ENCODE measurements at places on chromosomes 3 and 15. TPM values are rescaled to one million over a fixed set of nuclear protein-coding genes. Genes with fewer than 3 reads are reported as not detected.

The GP9 gene
- total RNA-seq: not detected

GRCh38 chr3:168459226-168459784 is 363.6 kb upstream of the GOLIM4 start:
- no peaks in the 10 kb centered on the region for H3K4me1 ChIP-seq
- no peak for DNase-seq
- H3K4me3 ChIP-seq: no peak overlapping the region
- H3K27me3 ChIP-seq: no peaks in the 10 kb centered on the region

The GP5 gene
- 0.42 TPM for total RNA-seq

DNA sequence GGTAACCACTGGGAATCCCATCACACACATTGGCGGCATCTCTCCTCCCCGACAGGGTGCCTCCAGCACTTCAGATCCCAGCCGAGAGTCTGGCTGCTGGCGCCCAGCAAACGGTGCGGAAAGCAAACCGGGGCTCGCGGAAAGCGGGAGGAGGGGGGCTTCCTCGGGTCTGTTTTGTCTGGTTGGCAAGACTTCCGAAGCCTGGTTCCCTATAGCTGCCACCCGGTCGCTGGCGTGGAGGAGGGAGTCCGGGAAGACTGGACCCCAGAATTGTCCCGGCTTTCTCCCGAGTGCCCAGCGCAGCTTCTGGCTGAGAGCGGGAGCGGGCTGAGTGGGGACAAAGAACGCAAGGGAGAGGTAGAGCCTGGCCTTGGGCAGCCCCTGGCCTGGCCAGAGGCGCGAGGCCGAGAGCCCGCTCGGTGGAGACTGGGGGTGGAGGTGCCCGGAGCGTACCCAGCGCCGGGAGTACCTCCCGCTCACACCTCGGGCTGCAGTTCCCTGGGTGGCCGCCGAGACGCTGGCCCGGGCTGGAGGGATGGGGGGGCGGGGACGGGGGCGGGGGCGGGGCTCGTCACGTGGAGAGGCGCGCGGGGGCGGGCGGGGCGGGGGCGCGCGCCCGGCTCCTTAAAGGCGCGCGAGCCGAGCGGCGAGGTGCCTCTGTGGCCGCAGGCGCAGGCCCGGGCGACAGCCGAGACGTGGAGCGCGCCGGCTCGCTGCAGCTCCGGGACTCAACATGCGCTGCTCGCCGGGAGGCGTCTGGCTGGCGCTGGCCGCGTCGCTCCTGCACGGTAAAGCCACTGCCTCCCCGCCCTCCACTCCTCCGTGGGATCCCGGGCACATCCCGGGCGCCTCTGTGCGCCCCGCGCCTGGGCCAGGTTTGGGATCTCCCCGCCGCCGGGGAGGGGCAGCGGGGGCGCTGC is at the start of gene CHRNA7:
TSS of gene CHRNA7 (plus strand) at position 654 of the 920 bp plus-strand sequence. CDS start at position 734, 80 bp downstream.
- no peaks in the 10 kb centered on the region for H3K36me3 ChIP-seq
- H3K4me3 ChIP-seq: no peak within 1 kb of the TSS
- H3K27ac ChIP-seq: no peak within 1 kb of the TSS
- peaks cover 26% of the 10 kb centered on the region for H3K27me3 ChIP-seq
- H3K4me1 ChIP-seq: no peaks in the 10 kb centered on the region

DNA sequence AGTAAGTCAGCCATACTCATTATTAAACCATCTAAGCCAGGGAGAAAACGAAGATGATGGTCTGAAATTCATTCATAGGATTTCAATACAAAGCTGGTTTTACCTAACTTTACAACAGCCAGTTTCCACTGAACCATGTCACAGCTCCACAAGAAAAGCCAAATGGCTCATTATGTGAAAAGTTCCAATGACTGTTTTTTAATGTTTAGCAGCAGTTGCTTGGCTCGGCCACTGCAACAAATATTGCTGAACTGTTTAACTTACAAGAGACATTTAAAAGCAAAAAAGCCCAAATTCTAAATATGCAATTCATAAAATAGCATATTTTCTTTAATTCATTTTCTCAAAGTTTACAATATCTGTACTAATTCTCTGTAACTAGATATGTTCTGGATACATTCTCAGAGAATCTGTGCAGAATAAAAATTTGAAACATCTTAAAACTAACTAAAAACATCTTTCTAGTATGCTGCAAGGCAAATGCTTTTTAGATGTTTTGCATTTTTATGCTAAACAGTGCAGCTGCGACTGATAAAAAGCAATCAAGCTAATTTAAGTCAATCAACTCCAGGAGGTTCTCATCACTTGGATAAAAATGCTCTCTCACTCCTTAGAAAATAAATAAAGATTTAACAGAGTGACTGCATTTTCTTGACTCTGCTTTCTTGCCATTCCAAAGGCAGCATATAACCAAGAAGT is 356.5 kb downstream of the ERC2 start:
- no peaks in the 10 kb centered on the region for H3K36me3 ChIP-seq
- H3K27me3 ChIP-seq: no peaks in the 10 kb centered on the region
- DNase-seq: no peak
- H3K4me3 ChIP-seq: no peak overlapping the region

The ITIH4 gene
- 10.9 TPM for total RNA-seq

DNA sequence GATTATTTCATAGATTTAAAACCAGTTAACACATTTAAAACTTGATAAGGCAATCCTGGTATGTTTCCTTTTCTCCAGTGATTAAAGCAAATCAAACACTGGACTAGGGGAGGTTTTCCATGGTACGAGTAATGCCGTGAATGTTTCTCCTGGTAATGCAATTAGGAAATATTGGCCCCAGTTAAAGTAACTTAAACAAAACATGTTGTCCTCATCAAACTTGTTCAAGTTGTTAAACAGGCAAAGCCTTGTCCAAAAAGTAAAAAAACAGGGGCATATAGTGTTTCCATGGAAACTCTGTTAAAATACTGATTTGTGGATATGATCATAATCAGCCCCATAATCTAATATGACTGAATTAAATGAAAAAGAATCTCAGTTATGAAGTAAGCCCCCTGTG is 13.1 kb upstream of the LRTM1 start:
- H3K27me3 ChIP-seq: no peaks in the 10 kb centered on the region
- no peaks in the 10 kb centered on the region for H3K4me1 ChIP-seq
- no peak for DNase-seq
- H3K27ac ChIP-seq: no peak overlapping the region
- H3K4me3 ChIP-seq: no peak overlapping the region
- no peaks in the 10 kb centered on the region for H3K36me3 ChIP-seq

All from CD8-positive, alpha-beta memory T cell (primary cell).